ENCODE measurements at places on chromosomes 11 and 22.

DNA sequence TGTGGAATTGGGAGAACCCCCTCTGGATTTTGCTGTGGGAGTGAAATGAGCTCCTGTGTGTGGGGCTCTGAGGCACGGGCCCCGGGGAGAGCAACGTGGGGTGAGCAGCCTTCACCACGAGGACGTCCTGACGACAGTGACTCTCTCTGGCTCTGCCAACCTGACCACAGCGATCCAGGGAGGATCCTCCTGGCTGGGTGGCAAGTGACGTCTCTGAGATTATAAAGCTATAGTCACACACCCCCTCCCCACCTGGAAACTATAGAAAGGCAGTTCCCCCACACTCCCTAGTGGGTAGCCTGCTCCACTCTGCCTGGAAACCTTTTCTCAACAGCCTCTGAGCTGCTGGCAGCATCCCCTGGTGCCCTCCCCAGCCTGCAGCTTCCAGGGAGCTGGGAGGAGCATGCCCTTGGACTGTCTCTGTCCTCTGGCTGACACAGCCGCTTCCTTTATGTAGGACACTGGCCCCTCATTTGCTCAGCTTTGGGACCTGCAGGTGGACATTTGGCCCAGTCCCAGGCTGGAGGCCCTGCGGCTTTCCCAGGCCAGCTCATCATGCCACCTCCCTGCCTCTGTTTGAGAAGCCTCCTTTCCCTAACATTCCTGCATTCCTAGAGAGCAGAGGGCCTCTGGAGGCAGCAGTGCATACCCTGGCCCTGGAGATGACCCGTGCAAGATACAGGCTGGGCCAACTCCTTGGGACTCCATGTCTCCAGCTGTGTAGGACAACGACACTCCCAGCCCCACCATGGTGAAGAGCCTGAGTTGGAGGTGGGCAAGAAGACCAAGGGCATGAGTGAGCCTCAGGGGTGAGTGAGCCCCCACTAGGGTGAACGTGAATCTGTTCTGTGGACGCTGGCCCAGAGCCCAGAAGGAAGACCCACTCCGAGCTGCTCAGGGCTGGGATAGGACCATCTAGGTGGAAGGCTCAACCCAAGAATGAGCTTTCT is 314.0 kb downstream of the NTM start:
- no peak for DNase-seq

DNA sequence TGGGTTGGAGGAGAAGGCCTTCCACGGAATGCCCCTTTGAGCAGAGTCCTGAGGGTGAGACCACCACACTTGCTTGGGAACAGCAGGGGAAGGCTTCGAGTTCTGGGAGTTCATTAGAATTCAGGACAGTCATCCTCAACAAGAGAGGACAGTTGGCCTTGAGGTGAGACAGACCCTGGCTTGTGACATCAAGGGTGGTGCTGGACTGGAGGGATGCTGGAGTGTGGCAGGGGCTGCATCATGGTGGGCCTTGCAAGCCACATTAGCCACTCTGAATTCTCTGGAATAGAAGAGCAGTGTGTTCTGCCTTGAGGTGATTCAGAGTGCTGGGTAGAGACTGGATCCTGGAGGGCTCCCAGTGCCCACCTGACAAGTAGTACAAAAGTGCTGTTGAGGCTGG is 26.3 kb downstream of the APLP2 start:
- DNase-seq, result no peak

DNA sequence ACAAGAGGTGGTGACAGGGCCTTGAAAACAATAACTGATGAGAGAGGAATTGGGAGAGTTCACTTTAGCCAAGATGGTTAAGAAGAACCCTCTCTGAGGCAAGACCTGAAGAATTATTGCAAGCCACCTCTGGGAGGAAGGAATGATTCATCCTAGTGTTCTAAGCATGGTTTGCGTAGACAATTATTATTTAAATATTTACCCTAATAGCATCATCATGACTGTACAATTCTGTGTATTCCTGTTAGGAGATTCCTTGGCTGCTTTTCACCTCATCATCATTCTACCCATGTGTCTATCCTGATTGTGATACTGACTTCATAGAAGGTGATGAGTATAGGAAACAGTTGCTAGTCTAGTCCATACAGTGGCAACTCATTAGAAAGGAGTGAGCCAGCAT is 264.4 kb downstream of the DDX10 start:
- no peak for DNase-seq

- no peak for DNase-seq
Observed at GRCh38 chr22:44455963-44456358, 42.1 kb downstream of the RTL6 start.

DNA sequence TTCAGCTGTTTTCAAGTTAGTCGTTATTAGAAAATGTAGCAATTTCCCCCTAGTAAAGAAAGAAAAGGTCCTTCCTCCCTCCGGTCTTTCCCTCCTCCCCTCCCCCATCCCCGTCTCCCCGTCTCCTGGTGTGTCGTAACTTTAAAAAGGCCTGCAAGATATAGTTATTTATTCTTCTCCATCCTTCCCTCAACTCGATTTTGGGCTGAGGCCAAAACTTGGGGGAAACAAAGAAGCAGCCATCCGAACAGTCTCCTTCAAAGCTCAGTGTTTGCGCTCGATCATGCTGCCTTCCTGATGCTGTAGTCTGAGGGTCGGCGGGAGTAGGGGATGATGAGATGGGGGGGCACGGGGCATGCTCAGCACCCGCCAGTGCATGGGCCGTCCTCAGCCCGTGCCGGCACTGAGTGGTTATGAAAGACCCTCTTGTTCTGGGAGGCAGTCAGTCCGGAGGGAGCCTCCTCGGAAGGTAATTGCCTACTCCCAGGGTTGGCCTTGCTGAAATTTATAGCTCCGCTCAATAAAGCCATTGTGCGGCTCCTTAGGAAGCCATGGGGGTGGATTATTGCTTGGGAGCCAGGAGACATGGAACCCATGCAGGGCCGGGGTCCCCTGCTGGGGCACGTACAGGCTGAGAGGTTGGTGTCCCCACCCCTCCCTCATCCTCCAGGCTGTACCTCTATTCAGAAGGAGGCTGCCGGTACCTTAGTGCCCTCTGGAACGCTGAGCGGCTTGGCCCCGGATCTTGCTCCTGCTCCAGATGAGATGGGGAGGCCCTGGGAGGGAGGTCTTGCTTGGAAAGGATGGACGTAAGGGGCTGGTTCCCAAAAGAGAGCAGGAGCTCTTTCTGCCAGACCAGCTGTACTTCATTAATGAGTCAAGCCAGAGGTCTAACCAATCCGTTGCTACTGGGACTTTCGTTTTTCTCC is 212.7 kb upstream of the CADM1 start:
- DNase-seq, result no peak

DNA sequence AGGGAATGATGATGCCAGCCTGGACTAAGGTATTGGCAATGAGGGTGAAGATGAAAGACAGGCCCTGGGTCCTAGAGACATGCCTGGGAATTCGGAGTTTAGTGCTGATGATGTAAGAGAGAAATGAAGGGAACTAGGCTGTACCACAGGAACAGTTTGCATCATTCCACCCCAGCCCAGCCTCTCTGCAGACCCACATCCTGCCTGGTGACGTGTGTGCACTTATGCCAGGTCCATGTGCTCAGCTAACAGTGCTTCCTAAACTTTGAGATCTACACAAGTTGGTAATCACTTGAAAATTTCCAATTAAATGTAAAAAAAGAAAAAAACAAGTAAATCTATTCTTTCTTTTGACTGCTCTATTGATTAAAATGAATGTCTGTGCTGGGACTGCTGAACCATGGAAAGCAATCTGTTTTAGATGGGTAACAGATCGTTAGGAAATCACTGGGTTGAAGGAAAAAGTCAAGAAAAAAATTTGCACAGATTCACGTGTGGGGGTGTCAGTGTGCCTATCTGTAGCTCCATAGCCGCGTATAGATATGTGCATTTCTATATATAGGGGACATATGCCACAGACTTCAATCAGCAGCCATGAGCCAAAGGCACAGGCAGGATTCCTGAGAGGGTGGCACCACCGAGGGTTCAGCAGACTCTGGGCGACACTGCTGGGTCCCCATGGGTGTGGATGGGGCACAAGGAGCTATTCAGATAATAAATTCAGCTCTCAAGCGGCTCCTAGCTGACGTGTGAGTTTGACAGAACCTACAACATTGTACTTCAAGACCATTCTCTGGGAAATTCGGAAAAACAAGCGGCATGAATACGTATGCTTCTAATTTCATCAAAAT is 131.1 kb upstream of the OPCML start:
- no peak for DNase-seq

GRCh38 chr11:31877083-31877482 is 66.0 kb upstream of the PAX6 start:
- DNase-seq, result no peak

DNA sequence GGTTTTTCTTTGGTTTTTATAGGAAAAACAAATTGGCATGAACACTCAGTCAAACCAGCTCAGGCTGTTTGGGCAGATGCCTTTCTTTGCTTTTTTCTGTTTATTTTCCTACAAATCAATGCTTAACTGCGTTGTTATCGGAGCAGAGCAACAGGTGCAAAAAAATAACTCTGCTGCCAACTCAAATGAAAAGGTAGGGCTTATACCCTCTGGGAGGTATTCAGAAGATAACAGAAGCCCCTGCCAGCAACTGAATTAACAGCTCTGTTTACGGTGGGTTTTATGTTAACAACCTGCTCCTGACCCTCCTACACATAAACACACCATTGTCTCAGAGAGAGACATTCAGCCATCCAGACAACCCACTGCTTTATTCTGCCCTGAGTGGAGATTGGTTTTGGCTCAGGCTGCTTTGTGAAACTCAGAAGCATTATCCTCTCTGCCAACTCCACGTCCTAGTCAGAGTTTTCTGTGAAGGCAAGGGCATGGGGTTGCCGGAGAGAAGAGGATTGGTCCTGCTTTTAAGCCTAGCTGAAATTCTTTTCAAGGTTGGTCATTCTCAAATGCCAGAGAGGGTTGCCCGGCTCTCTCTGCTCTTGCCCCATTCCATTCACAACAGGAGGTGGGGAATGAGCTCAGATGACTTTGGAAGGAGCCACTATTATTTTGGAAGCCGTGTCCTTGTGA is 11.4 kb downstream of the EHF start:
- no peak for DNase-seq

- no peak for DNase-seq
Observed at GRCh38 chr11:14623036-14623435, 20.6 kb upstream of the PDE3B start.

- no peak for DNase-seq
Observed at GRCh38 chr11:24944891-24945290, 448.0 kb downstream of the LUZP2 start.

- no peak for DNase-seq
Observed at GRCh38 chr11:129852125-129852740, 36.6 kb downstream of the TMEM45B start.

- no peak for DNase-seq
Observed at GRCh38 chr11:17767301-17767885, 32.8 kb downstream of the KCNC1 start.

GRCh38 chr11:83007909-83008580 is 63.7 kb downstream of the RAB30 start:
- DNase-seq, result no peak

DNA sequence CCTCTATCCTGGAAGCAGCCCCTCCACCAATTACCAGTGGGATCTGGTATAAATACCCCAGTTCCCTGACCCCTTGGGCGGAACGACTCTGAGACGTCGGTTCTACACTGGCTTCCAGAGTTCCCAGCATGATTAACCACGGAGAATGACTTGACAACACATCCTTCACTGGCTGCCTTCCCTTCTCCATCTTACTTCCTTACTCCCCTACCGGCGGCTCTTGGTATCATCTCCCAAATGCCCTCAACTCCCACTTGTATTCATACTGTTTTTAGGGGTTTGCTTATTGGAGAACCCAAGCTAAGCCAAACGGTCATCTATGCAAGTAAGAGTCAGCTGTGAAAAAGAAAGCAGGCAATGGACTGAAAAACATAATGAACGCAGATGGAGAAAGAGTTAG is 56.1 kb downstream of the APOL3 start:
- DNase-seq, result no peak

GRCh38 chr11:9716275-9717039 is 52.6 kb downstream of the SWAP70 start:
- no peak for DNase-seq

DNA sequence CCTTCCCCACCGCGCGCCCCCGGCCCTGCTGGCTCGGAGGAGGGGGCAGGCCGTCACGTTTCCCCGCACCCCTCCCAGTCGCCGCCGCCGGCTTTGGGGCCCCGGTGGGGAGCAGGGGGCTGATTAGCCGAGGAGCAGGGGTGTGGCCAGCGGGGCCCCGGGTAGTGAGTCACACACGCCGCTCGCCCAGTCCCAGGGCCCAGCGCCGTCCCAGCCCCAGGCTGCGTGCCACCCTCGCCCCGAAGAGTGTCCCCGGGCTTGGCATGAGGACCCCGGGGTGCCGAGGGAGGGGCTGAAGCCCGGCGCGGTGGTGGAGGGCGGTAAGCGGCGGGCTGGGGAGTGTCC is 34.4 kb downstream of the PRDM11 start:
- peak; percentile 30 for DNase-seq

DNA sequence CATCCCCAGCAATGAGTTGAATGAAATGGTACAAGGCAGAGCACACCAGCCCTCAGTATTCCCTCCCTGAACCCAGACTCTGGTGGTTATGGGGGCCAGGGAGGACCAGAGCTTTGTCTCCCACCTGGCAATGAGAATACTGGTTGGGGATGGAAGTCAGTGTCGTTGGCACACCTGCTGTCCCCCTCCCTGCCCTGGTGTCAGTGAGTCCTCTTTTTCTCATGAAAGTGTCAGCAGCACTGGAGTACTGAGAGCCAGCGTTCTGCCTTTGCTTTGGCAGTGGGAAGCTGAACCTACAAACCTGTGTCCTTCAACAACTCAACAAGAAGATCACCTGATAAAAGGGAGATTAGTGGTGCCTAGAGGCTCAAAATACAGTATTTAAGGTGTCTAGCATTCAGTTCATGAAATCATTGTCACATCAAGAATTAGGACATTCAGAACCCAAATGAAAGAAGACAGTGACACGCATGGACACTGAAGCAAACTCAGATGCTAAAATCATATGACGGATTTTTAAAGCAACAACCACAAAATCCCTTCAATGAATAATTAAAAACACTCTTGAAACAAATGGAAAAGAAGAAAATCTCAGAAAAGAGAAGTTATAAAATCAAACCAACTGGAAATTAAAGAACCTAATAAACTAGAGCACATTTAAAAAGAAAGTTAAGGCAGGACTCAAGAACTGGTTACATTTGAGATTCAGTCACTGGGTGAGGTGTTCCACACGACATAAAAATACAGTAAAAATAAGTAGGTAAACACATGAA is 77.5 kb upstream of the VPREB1 start:
- no peak for DNase-seq

GRCh38 chr11:36264011-36264972 is 24.9 kb downstream of the COMMD9 start:
- no peak for DNase-seq
